ENCODE measurements at places on chromosomes 6 and 20.

DNA sequence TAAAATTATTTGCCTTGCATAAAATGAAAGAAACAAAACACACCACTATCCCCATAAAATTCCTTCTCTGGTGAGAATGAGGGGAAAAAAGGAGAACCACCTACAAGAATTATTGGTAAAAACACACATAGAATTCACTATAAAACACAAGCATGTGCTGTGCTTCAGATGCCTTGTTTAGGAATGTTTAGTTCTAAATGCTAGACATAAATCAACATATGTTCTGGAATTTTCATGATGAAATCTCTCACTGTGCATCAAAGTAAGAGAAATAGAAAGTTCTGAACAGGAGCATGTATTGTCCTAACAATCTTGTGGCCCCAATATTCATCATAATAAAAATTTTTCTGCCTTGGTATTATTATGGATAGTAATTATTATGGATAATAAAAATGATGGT lies 111.0 kb downstream of the PLCB4 start:
- no peak for DNase-seq

DNA sequence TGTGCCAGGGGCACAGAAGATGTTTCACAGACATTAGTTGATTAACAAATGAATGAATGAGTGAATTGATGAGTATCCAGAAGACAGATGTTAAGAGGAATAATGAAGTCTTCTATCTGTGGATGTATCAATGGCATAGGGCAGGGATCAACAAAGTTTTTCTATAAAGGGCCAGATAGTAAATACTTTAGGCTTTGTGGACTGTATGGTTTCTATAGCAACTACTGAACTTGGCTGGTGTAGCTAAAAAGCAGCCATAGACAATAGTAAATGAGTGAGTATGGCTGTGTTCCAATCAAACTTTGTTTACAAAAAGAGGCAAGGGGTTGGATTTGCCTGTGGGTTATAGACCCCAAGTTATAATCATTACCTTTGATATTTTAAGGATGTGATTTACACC lies 144.0 kb downstream of the PRL start:
- DNase-seq, result no peak

- DNase-seq, result no peak
Observed at GRCh38 chr6:104031346-104031745, 828.4 kb downstream of the HACE1 start.

GRCh38 chr6:145233955-145234354 lies 501.4 kb downstream of the EPM2A start:
- DNase-seq, result no peak

- DNase-seq, result no peak
Observed at GRCh38 chr6:10746915-10747250, 722 bp upstream of the TMEM14B start.

DNA sequence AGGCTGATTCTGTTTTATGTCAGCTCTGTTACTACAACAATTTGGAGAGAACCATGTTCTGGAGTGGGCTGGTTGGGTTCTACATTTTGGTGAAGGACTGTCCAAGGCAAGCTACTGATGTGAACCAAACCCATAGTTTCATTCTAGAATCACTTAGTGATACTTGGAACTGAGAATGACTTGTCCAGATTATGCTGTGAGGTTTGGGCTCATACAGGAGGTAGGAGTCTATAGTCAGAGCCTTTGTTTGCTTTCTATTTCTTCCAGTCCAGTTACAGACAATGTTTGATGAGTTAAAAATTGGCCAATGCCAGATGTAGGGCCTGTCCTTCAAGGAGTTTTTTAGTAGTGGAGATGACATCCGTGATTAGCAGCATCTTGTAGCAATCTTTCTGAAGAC lies 97.9 kb downstream of the LRRC1 start:
- no peak for DNase-seq

GRCh38 chr6:169158174-169158573 lies 95.5 kb downstream of the THBS2 start:
- DNase-seq, result no peak

DNA sequence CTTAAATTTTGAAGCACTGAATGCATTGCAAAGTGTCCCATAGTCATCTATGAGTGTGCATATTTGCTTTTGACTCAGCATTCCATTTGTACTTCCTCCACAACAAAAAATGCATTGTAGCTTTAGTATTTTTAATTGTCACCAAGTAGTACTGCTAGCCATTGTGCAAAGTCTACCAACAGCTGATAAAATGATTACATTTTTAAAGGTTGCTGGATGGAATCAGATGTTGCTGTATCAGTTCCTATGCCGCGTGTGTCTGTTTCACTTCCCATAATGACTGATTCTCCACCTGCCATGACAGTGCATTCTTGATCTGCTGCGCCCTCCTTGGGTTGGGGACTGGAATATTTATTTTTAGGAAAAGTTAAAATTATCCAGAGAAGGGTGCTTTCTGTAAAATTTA lies 41.2 kb downstream of the SLX4IP start:
- no peak for DNase-seq

- DNase-seq, result no peak
Observed at GRCh38 chr6:100452998-100453397, 11.7 kb downstream of the SIM1 start.

DNA sequence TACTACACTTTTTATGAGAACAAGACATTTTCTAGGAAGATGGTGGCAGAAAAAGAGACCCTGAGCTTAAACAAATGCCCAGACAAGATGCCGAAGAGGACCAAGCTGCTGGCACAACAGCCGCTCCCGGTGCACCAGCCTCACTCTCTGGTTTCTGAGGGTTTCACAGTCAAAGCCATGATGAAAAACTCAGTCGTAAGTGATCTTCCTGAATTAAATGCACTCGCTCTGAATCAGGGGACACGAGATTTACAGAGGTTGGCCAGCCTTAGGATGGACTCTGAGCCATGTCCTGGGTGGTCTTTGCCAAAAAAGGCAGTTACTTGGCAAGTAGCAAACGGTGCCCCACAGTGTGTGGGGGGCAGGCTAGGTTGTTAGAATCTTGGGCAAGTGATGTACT lies 423 bp downstream of the PACRG start:
- DNase-seq, result no peak

GRCh38 chr6:45706319-45706718 lies 309.3 kb downstream of the CLIC5 start:
- DNase-seq, result no peak

DNA sequence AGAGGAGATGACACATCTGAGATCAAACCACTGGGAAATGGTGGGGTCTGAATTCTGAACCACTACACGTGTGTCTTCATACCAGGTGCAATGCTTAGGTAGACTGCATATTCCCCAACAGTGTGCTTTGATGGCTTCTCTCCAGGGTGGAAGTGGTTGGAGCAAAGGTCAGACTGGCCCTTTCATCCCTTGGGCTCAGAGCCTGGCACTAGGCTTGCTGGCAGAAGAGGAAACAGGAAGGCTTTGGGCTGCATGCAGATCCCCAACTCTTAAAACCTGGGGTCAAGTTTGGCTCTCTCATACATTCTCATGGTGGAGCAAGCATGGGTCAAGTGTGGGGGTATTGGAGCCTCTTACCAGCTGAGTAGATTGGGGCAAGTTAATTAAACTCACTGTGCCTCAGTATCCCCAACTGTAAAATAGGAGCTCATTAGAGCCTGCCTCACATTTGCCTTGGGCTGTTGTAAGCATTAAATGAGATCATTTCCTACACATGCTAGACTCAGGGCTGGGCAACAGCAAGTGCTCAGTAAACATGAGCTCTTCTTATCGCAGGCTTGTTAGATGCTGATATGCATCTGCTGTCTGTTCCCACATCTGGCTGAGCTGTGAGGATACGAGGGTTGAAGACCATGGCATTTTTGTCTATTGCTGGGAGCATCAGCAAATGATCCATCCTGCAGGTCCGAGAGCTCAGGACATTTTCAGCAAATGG lies 51.6 kb upstream of the FAM83D start:
- no peak for DNase-seq

DNA sequence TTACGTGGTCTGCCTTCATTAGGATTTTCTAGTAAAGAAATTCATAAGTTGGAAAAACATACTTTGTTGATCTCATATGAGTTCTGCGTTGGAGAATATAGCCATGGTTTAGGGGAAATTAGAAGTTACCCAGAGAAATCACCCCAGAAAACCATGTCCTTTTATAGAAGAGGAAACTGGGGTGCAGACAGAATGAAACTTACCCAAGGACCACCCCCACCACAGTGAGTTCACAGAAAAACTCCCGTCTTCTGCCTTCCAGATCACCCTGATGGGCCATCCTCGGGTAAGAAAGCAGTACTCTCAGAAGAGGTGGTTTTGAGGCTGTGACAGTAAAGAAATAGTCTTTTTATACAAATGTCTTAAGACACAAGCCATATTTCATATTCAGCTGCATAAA lies 25.1 kb upstream of the MAFB start:
- no peak for DNase-seq

- DNase-seq, result no peak
Observed at GRCh38 chr20:53748176-53748575, 154.5 kb upstream of the ZNF217 start.

- DNase-seq, result no peak
Observed at GRCh38 chr20:51393571-51393970, 148.9 kb downstream of the NFATC2 start.

DNA sequence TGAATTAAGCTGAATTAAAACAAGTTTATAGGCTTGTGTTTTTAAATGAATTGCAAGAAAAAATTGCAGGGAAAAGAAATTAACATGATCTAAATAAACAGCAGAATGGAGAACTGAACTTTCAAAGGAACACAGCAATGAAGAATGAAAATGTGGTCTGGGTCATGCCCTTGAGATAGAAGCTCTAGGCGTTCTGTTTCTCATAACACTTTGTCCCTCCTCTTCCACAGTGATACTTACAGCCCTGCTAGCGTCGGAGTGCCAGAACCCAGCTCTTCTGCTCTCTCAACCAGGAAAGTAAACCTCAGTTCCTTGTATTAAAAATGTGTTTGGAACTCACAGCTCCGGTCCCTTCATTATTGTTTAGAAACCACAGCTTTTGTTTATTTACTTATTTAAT lies 11.4 kb downstream of the HMGCLL1 start:
- DNase-seq, result no peak

- DNase-seq, result no peak
Observed at GRCh38 chr6:139373154-139373927, 1.1 kb downstream of the CITED2 start.

GRCh38 chr6:143160015-143160414 lies 99.3 kb downstream of the AIG1 start:
- no peak for DNase-seq

- DNase-seq, result no peak
Observed at GRCh38 chr20:20710443-20711315, 1.8 kb downstream of the RALGAPA2 start.

DNA sequence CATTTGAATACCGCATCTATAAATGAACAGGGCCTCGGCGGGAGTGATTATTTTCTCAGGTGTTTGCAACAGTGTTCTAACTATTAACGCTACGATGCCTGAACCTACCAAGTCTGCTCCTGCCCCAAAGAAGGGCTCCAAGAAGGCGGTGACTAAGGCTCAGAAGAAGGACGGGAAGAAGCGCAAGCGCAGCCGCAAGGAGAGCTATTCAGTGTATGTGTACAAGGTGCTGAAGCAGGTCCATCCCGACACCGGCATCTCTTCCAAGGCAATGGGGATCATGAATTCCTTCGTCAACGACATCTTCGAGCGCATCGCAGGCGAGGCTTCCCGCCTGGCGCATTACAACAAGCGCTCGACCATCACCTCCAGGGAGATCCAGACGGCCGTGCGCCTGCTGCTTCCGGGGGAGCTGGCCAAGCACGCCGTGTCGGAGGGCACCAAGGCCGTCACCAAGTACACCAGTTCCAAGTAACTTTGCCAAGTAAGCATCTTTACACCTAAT lies 70.9 kb downstream of the HFE start:
- DNase-seq, result no peak

DNA sequence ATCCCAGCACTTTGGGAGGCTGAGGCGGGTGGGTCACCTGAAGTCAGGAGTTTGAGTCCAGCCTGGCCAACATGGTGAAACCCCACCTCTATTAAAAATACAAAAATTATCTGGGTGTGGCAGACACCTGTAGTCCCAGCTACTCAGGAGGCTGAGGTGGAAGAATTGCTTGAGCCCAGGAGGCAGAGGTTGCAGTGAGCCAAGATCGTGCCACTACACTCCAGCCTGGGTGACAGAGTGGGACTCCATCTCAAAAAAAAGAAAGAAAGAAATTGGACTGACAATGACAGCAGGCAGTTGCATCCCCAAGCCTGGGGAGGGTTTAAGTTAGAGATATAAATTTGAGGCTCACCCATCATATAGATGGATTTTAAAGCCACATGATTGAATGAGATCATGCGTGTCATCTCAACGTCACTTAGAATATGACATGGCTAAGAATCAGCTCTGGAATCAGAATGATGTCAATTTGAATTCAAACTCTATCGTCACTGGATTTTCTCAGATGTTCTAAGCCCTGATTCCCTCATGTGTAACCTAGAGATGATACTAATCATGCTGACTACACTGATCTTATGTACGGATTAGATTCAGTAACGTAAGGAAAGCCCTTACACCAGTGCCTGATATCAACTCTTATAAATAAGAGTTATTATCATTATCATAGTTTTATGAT lies 534.0 kb upstream of the JARID2 start:
- DNase-seq, result no peak

- no peak for DNase-seq
Observed at GRCh38 chr20:45283551-45284057, 23.0 kb upstream of the RBPJL start.

GRCh38 chr6:143227675-143228074 lies 167.0 kb downstream of the AIG1 start:
- no peak for DNase-seq
